ENCODE measurements at places on chromosomes 6 and 20.

DNA sequence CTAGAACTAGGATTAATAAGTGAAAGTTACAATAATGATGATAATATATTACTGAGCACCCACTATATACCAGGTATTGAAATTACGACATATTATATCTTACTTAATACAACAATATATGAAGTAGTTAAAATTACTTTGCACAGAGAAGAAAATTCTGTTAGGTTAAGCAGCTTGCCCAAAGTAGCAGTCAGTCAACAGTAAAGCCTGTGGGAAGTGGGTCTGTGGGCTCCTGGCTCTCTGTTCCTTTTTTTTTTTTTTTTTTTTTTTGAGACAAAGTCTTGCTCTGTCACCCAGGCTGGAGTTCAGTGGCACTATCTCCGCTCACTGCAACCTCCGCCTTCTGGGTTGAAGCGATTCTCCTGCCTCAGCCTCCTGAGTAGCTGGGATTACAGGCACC lies 4.8 kb upstream of the GTF2H4 start:
- DNase-seq = no peak

- no peak for DNase-seq
These were observed 224.2 kb upstream of the SYNCRIP start for GRCh38 chr6:85866758-85867401.

DNA sequence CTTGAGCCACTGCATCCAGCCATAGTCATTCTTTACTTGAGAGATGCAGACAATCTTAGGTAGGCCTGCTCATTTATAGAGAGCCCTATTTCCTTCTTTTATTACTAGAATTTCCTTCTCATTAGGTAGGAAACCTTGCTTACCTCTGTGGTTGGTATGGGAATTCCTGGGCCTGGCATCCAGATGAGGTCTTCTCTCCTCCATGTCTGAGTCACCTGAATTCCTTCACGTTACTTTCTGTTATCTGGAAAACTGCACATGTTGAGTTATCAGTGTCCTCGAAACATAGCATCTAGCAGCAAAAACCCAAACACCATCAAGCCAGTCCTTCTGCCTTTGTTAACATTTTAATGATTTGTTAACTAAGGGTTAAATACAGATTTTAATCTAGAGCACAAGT lies 2.2 kb downstream of the ZNFX1 start:
- no peak for DNase-seq

GRCh38 chr6:119116712-119117281 lies 38.3 kb upstream of the FAM184A start:
- DNase-seq = no peak

DNA sequence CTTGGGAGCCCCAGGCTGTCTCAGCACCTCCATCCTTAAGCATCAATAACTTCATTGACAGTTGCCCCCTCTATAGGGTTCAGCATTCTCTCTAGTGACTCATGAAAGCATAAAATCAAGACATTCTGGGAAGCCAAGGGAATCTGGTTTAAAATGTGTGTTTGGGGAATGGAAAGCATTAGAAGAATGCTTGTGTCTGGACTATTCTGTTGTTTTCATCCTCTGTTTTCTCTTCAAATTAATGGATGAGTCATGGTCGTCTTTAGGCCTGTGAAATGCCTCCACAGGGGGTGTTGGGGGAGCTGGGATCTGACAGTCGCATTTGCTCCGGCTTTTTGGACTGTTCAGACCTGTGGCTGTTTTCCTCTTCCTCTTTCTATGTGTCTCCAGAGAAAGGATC lies 279.7 kb downstream of the CDC5L start:
- no peak for DNase-seq

GRCh38 chr20:54661880-54662465 lies 186.6 kb downstream of the DOK5 start:
- no peak for DNase-seq

DNA sequence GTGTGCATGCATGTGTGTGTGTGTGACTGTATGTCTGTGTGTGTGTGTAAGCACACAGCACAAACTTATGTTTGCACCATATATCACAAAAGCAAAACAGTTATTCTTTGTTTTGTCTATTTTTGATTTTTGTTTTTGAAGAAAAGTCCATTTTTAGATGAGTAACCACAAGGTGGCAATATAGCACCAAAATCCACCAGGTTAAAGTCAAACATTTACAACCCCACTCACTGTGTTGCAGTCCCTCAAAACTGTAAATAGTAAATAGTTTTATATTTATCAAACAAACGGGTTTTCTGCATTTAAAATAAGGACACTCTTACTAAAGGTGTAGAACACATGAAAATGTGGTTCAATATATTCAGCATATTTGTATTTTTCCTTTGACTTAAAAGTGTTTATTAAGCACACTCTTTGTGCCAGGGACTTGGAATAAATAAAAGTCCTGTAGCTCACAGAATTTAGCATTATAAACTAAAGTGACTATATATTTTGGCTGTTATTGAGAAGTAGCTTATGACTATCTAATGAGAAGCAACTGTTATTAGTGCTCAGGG lies 118.5 kb downstream of the GFRAL start:
- peak; percentile 63 for DNase-seq

GRCh38 chr6:52725143-52725534 lies 38.1 kb downstream of the GSTA2 start:
- no peak for DNase-seq

DNA sequence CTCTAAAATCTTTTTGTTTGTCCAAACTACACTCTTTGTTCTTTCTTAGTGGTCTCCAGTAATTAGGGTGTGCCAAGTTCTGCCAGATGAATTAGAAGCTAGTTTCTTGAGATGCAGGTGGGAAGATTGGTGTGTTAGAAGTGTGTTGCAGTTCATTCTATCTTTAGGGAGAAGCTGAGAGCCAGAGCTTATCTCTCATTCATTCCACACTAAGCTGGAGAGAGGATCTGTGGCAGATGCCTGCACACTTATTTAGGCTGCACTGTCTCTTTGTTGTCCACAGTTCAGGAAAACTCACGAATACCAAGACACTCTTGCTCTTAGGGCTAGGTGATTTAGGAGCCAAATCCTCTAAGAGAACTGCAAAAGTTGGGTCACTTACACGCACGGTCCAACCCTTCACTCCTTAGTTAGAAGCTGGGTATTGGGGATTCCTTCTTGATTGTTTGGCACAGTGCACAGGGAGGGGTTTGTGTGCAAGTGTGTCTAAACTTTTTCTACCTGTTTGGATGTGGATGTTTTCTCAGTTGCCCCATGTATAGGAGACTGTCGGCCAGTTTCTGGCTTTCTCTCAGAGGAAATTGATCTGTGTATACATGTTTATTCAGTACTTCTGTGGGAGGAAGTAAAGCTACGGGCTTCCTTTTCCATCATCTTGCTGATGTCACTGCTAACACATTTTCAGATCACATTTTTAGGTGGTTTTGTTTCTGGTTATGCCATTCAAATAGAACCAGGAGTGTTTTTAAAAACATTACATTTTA lies 49.5 kb downstream of the SMAP1 start:
- DNase-seq = peak; percentile 62

DNA sequence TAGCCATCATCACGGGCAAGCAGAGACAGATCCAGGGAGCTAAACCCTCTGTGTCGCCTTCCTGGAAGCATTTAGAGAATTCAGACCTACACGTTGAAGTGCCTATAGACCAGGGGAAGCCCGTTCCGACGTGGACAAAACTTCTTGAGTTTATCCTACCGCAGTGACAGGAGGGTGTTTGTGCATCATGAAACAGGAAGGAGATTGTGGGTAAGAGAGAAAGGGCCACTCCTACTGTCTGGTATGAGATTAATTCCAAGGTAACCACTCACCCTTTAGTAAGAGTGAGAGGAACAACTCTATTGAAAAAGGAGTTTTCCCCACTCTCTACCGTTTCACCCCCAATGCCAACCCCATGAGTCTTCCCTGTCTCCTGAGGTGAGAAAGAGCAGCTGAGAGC lies 133.7 kb downstream of the TFAP2C start:
- no peak for DNase-seq

DNA sequence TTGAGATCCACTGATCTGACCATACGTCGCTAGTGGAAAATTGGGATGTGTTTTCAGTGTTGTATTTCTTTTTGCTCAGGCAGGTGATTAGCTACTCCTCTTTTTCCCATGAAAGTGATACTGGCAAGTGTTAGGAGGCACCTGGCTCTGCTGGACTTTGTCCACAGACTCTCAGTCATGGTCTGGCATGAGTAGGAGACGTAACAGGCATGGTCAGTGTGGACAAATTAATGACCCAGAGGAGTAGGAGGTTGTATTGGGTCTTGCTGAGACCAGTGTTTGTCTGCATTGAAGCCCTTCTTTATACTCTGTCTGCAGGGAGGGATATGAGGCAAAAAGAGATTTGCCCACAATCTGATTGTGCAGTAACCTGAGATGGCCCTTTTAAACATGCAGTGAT lies 178.7 kb downstream of the DTNBP1 start:
- DNase-seq = no peak

- DNase-seq = no peak
These were observed 236.4 kb upstream of the ZFP64 start for GRCh38 chr20:52427960-52428359.
